ENCODE measurements at places on chromosomes 6 and 20.

DNA sequence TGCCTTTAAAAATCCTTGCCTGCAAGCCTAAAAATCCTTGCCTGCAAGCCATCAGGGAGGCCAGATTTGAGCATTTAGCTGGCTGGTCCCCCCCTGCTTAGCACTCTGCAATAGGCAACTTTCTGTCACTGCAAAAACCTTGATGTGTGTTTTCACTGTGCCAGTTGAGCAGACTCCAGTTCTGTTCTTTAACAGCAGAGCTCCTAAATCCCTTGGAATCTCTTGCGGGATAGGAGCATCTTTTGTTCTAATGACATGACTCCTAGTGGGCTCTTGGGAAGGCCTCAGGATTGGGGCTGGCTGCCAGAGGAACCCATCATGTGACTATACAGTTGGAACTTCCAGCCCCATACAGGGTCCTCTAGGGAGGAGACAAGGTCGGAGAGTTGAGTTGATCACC lies 50.4 kb downstream of the FAM184A start:
- DNase-seq: no peak

DNA sequence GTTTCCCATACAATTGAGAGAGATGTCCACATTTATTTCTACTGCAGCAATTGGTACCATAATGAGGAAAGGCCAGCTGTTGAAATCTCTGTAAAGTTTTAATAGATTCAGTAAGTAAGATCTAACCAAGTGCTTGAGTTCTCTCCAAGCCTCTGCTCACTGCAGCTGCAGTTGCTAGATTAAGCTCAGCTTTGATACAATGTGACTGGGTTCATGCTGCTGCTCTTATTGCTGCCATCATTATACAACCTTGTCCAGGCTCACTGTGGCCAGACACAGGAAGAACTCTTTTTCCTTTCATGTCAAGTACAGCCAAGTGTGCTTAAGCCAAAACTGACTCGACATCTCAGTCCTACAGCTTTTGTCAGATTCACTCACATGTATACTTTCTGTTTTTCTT lies 423.5 kb downstream of the GJA1 start:
- DNase-seq: no peak

DNA sequence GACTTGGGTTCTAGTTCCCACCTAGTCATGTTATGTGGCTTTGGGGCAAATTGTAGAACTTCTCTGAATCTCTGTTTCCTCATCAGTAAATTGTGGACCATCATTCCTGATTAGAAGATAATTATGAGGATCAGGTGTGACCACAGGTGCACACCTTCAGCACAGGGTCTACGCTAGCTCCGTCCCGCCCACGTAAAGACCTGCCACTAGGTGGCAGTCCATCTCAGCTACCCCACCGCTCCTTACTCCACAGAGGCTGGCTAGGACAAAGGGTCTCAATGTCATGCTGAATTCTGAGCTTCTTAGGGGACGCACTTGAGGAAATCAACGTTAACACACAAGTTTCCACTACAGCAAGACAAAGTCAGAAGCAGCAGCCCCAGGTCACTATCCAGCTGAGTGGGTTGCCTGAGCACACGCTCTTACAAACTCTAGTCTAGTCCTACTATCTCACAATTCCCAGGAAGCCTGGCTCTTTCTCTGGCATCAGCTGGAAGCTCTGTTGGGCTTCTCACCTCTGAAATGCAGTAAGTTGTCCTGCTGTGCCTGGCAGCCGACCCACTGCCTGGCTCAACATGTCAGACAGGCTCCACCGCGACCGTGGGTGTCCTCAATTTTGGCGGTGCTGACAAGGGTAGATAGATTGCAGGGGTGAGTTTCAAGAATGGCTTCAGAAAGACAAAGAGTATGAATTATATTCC lies 2.0 kb upstream of the PLCG1 start:
- no peak for DNase-seq

- DNase-seq: no peak
These were observed 120.8 kb upstream of the RAB32 start for GRCh38 chr6:146422789-146423375.

GRCh38 chr6:113763876-113764275 lies 93.3 kb upstream of the MARCKS start:
- no peak for DNase-seq

DNA sequence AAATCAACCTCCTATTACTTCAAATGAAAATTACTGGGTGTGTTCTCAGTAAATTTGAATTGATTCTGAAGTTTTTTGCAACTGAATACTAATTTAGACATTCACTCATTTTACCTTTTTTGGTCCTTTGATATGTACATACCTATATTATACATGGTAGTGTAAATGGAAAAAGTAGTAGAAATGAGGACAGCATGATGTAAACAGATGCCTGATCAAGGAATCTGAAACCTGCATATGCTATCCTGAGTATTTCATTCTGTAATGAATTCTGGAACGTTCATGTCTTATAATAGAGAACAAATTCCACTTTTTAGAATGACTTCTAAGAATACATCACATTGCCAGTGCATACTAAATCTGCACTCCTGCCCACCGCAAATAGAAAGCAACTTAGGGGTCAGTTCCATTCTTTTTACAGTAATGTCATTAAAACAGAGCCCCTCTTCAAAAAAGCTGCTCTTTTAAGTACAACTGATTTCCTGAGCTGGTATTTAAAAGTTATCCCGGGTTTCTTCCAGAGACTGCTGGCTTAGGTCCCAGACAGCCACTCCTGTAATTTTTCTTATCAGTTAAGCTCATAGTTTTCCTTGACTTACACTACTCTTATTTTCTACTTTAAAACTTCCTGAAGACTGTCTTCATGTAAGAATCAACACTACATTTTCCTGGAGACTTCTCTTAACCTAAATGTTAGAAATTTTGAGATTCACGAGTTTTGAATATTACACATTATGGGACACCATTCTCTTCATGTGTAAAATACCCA lies 48.4 kb downstream of the MAP3K7 start:
- DNase-seq: no peak

- DNase-seq: peak; percentile 41
These were observed 59.3 kb upstream of the STMND1 start for GRCh38 chr6:17042422-17043147.

DNA sequence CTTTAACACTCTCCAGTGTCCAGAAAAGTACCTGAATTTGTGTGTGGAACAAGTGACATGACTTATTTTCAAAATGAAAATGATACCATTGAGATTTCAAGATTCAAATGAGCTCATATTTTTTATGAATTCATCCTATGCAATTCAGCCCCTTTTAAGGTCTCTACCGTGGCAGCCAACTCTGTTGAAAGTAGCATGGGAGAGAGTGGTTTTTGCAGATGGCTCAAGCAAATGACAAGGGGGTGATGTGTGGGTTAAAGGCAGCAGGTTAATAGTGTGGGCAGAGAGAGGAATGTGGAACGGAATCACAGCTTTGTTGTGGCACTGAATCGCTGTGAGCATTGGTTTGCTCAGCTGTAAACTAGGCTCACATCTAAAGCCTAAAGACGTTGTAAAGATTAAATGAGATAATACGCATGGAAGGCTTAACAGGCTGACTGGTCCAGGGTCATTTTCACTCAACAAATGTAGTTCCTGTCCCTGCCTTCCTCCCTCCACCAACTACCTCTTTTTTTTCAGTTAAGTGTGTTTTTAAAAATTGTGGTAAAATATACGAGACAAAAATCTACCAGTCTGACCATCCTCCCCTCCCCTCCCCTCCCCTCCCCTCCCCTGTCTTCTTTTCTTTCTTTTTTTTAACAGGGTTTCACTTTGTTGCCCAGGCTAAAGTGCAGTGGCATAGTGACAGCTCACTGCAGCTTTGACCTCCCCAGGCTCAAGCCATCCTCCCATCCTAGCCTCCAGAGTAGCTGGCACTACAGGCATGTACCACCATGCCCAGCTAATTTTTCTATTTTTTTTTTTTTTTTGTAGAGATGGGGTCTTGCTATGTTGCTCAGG lies 114.7 kb upstream of the ZNF217 start:
- DNase-seq: peak; percentile 71

DNA sequence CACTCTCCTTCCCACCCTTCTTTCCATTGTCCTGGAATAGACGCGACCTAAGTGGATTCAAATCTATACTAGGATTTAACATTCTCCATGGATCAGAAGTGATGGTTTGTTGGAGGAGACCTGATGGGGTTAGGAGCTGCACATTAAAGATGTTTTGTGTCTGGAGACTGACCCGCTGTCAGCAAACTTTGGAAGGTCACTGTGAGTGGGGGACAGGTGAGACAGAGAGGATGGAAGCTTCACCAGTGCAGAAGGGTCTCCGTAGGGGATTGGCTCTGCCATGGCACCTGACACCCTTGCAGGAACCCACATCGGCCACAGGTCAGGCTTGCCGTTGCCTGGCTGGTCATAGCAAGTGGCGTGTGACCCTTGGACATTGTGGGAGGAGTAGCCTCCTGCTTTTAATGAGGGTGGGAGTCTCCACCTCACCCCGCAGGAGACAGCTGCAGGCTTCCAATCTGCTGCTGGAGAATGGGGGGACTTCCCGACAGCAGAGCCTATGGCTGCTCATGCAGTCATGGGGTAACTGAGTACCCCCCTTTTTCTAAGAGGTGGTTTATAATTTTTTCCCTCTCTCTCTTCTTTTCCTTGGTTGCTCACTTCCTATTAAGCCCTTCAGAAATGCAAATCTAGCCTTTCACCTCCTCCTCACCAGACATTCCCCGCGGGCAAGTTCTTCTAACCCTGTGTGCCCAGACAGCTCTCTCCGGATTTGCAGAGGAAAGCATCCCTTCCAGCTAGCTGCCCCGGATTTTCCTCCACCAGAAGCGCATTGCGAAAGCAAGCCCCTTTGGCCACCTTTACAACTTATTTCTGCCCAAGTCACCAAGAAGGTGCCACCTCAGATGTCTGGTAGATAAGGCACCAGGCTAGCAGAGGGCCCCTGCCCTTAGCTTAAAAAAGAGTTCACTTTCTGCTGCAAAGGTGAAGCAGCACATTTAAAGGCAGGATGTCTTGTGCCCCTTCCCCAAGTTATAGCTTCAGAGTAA lies 53.5 kb downstream of the DACT2 start:
- no peak for DNase-seq

GRCh38 chr6:137866200-137866913 lies 702 bp upstream of the TNFAIP3 start:
- no peak for DNase-seq

DNA sequence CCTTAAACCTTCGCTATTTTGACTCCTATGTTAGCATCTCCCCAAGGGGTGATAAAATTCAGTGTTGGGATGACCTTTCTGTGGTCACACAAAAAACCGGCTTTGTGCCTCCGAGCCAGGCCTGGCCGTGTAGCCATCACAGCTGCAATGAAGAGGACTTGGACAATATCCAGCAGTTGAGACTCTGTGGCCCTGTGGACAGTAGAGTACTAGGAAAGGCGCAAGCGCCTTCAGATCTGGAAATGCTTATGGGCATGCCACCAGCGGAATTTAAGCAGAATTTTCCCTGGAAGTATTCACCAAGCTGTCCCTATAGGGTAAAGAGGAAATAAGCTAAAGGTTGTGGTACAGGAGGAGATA lies 63.3 kb upstream of the SLC2A12 start:
- no peak for DNase-seq

- DNase-seq: no peak
These were observed 75.5 kb downstream of the SLC22A23 start for GRCh38 chr6:3381233-3381921.

GRCh38 chr6:87791982-87792381 lies 89.9 kb upstream of the AKIRIN2 start:
- DNase-seq: no peak

GRCh38 chr20:3887876-3888620 lies 1.1 kb upstream of the PANK2 start:
- DNase-seq: no peak

DNA sequence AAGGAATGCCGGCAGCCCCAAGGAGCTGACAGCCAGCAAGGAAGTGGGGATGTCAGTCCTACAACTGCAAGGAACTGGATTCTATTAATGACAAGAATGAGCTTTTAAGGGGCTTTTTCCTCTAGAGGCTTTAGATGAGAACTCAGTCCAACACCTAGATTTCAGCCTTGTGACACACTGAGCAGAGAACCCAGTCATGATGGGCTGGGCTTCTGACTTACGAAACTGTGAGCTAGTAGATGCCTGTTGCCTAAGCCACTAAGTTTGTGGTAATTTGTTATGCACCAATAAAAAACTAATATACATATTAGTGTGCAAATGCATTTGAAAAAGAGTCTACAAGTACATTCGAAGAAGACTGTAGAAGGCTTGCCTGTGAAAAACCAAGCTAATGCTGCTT lies 263.3 kb downstream of the SOX4 start:
- DNase-seq: no peak

DNA sequence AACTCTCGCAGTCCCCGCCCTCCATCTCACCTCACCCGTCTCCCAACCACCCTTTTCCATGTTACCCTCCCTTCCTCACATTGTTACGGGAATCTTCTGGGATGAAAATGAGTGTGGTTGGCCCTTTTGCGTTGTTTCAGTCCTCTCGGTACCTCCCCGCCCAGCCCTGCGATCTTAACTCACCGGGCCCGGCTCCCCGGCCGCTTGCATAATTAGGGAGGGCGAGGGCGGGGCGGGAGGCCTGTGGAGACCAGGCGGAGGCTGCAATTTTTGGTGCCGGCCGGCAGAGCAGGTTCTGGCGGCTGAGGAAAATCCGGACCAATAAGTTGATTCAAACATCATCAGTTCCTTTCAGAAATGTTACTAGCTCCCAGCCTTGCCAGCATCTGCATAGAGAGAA lies 25.2 kb downstream of the TFAP2B start:
- DNase-seq: no peak

DNA sequence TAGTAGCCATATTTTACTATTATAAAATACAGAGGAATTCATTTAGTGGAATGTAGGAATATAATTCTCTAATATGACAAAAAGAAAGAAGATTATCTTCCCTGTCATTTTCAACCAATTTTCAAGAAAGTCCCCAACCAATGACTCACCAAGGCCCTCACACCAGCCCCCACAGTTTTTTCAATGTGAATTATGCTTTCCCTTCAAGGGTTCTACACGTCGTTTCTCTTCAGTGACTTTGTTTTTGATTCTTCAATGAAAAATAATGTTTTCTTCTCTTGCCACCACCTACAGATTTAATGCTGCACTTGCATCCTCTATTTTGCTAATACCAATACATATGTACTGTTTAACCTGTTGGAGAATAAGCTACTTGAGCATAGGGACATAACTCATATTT lies 841.3 kb downstream of the PHF3 start:
- no peak for DNase-seq

DNA sequence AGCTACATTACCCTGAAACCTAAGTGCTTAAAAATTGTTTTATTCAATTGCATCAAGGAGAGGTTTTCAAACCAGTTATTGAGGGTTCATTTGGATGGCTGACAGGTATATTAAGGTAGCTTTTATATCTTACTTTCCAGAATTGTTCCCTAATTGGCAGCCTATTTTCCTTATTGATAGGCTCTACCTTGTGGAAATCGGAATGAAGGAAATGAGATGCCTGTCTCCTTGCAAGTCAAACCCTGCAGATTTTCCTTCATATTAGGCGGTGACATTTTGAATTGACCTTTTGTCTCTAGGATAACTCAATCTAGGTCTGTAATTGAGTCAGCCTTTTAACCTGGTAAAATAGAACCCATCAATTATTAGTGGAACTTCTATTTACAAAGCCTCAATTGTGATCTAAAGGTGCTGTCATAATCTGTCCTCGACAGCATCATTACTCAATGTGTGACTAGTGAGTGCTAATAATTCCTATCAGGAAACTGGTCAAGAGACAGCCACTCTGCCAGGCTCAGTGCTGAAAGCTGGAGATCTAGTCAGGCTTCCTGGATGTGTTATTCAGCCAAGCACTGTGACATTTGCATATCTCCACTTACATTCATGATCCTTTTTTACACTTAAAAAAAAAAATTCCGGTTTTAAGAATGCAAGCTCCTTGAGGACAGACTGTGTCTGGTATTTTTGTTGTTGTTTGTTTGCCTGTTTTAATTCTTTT lies 20.1 kb downstream of the OPRM1 start:
- no peak for DNase-seq

- DNase-seq: no peak
These were observed 19.7 kb downstream of the ZDHHC14 start for GRCh38 chr6:157400676-157401075.

GRCh38 chr6:127022302-127022701 lies 96.2 kb upstream of the RSPO3 start:
- DNase-seq: no peak
